ENCODE measurements at places on chromosomes 4 and X. TPM values are rescaled to one million over a fixed set of nuclear protein-coding genes. Genes with fewer than 3 reads are reported as not detected.
A peak's percentile ranks its signal among the peaks of the same experiment; 100 is the strongest.

- no peak for DNase-seq
These were observed 129.3 kb upstream of the FAT1 start for GRCh38 chr4:186852964-186853391.

GRCh38 chr4:92497141-92497540 lies 193.4 kb downstream of the GRID2 start:
- DNase-seq, result no peak

- no peak for DNase-seq
These were observed 1.1 kb upstream of the PHOX2B start for GRCh38 chr4:41749631-41750039.

- no peak for DNase-seq
These were observed 683.8 kb upstream of the PABPC4L start for GRCh38 chr4:134885436-134885835.

DNA sequence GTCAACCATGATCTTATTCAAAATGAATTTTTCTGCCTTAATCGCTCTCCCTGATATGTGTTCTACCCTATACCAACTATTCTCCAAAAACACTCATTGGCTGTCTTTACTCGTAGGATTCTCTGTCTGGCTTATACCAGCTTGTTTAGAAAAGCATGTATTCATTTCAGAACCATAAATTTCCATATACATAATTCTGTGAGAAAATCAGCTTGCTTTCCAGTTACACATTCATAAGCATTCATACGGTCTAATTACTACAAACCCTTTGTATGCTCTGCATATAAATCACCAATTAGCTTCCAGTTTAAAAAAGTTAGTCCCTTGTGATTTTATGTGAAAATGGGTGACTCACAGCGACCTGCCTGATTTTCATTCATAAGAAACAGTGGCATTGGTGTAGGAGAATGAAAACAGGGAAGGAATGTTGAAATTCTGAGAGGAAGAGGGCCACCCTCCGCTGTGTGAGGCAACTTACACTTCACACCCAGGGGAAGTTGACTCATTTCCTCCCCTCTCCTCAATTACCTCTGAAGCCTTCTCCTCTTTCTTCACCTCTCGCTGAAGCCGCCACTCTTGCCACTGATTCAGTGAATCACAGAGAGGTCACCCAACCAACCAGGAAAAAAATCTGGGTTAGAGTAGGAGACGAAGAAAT lies 63.3 kb downstream of the MEPE start:
- peak; percentile 74 for DNase-seq

The FGF13 gene
- 104 TPM for polyA plus RNA-seq

The TCP11X2 gene
- not detected for polyA plus RNA-seq

The AREG gene
- polyA plus RNA-seq, result 0.24 TPM

The SPANXC gene
- not detected for polyA plus RNA-seq
